SK-N-DZ (cell line): ENCODE measurements at places on chromosomes 16 and 17.

DNA sequence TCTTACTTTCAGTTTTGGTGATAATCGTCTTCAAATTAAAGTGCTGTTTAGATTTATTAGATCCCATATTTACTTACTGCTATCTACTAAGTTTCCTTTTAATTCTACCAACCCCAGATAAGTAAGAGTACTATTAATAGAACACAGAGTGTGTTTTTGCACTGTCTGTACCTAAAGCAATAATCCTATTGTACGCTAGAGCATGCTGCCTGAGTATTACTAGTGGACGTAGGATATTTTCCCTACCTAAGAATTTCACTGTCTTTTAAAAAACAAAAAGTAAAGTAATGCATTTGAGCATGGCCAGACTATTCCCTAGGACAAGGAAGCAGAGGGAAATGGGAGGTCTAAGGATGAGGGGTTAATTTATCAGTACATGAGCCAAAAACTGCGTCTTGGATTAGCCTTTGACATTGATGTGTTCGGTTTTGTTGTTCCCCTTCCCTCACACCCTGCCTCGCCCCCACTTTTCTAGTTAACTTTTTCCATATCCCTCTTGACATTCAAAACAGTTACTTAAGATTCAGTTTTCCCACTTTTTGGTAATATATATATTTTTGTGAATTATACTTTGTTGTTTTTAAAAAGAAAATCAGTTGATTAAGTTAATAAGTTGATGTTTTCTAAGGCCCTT is 56.8 kb downstream of the HLF start:
- no peak for DNase-seq

GRCh38 chr17:48644910-48645557 is 18.9 kb upstream of the HOXB9 start:
- no peak for DNase-seq

- DNase-seq: peak; percentile 48
Observed at GRCh38 chr17:57294101-57294500, 37.8 kb downstream of the MSI2 start.

GRCh38 chr17:74197801-74198200 is 5.7 kb upstream of the RPL38 start:
- DNase-seq: no peak

- no peak for DNase-seq
Observed at GRCh38 chr16:58054289-58054688, 28.7 kb downstream of the MMP15 start.

GRCh38 chr17:76872221-76872873 is 4.1 kb downstream of the MGAT5B start:
- DNase-seq: no peak

DNA sequence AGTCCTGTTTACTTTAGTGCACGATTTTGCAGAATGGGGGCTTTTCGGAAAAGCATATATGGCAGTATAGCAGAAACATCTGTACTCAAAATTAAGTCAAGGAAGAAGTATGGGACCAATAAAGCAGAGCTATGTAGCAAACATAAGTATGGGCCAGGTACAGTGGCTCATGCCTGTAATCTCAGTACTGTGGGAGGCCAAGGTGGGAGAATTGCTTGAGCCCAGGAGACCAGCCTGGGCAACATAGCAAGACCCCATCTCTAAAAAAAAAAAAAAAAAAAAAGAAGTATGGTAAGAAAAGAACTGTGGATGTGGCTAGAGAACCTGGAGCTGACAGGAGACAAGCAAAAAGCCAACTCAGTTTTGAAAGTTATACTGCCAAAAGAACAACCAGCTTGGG is 36.1 kb downstream of the ZNF652 start:
- no peak for DNase-seq

- DNase-seq: no peak
Observed at GRCh38 chr17:55413825-55414489, 7.7 kb downstream of the MMD start.
